ENCODE measurements at places on chromosomes 16 and 17.

DNA sequence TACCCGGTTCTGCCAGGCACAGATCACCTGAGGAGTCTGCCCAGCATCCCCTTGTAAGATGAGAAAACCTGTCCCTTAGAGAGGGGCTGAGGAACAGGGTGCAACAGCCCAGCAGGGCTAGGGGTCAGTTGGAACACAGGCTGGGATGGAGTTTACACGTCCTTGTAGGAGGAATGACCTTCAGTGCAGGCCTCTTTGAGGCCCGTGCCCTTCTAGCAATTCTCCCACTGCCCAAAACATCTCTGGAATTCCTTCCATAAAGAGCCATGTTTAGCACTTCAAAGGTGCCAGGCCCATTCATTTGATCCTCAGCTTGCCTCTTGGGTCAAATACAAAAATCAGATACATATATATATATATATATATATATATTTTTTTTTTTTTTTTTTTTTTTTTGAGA, 4.5 kb downstream of the CTNS start:
- DNase-seq = no peak

GRCh38 chr16:2004795-2005517, 4.7 kb downstream of the ZNF598 start:
- DNase-seq = peak; percentile 53

DNA sequence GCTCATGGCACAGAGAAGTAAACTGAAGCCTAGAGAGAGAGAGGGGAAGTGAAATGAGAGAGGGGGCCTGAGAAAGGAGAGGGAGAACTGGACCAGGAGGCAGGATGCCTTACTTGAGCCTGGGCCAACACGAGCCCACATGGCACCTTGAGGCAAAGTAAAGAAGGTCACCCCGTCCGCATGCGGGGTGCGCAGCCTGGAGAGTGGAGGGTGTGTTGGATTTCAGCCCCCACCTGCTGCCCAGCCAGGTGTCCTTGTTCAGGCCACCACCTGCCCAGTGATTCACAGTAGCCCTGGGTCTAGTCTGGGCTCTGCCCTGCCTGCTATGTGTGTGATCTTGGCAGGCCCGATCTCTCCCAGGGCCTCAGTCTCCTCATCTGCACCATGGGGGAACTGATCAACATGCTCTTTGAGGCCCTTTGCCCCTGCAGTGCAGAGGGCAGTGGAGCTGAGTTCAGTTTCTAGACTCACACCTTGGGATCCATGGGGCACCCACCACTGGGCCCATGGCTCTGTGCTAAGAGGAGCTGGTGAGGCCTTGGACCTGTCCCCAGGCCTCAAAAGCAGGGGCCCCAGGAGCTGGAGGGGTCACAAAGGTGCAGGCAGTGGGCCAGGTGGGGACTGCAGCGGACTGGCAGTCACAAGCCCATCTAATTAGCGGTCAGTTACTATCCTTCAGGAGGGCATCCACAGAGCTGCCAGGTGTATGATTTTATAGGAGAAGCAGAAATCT, 9.8 kb upstream of the DRC7 start:
- no peak for DNase-seq

GRCh38 chr16:79754501-79754900, 154.0 kb upstream of the MAF start:
- DNase-seq = no peak

- DNase-seq = no peak
Measured at GRCh38 chr17:1512351-1512750, 4.1 kb downstream of the INPP5K start.

DNA sequence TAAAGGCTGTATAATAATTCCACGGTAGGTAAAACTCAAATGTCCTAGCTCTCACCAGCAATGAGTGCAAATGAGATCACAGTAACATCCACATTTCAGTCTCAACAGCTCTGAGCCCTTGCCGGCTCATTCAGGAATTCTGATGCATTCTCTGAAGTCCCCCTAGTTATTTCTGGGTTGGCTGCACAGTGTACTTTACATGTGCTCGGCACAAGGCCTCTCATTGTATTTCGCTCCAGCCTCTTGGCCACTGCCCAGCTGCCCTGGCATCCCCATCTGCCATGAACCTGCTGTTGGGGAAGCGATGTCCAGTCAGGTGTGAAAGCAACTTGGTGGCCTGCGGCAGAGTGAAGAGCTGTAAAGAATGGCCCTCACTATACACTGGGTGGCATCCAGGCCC, 14.3 kb downstream of the PRCD start:
- DNase-seq = no peak

DNA sequence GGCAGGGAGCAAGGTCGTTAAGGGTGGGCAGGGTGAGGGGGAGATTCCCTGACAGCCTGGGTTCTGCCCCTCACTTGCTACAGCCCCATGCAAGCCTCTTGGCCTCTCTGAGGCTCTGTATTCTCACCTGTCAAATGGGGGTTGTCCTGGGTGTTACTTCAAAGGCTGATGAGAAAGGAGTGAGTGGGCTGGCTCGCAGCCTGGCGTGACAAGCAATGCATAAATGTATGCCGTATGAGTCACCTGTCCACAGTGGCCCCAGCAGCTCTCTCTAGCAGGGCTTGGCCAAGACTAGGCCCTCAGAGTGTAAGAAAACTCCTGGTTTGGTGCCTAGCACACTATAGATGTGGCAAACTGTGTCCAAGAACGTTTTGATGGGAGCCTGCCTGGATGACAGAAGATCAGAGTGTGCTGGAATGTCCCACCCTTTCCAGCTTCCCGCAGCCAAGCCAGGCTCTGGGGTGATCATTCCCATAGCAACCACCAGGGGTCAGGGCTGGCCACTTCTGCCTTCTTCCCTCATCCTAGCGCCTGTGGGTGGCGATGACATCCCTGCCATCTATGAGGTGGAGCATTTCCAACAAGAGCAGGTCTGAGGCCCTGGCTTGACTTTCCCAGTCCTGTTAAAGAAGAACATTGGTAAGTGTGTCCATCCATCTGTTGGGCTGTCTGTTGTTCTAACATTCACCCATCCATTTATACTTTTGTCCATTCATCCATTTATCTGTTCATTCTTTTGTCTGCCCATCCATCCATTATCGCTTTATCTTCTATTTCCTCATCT, 37.2 kb upstream of the ADGRG1 start:
- peak; percentile 91 for DNase-seq

- DNase-seq = peak; percentile 1
Measured at GRCh38 chr17:6303664-6304063, 131.3 kb downstream of the AIPL1 start.

GRCh38 chr16:1670866-1671265, 7.2 kb upstream of the JPT2 start:
- no peak for DNase-seq

GRCh38 chr16:10225653-10226052, 43.4 kb upstream of the GRIN2A start:
- no peak for DNase-seq

DNA sequence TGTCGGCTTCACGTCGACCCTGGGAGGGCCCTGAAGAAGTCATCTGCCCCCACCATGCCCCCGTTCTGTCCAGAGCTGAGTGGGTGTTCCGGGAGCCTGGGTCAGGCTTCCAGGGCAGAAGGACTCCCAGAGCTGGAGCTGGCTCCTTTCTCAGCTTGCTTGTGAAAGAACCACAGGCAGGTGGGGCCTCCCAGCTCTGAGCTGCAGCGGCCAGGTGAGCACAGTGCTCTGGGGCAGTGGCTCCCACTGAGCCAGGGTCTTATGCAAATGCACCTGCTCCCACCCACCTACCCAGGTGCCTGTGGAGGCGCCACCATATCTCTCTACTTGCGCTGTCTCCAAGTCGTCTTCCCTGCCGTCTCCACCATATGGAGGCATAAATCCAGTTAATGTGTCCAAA, 140.0 kb upstream of the RPL38 start:
- DNase-seq = no peak

GRCh38 chr16:27708651-27709050, 158.7 kb downstream of the KATNIP start:
- no peak for DNase-seq

- DNase-seq = no peak
Measured at GRCh38 chr17:55410722-55411462, 10.7 kb downstream of the MMD start.

Data from inflammatory macrophage treated with lipopolysaccharide for 1 hour (primary cell).